ENCODE measurements at places on chromosomes 11 and 22.
A peak's percentile ranks its signal among the peaks of the same experiment; 100 is the strongest.

DNA sequence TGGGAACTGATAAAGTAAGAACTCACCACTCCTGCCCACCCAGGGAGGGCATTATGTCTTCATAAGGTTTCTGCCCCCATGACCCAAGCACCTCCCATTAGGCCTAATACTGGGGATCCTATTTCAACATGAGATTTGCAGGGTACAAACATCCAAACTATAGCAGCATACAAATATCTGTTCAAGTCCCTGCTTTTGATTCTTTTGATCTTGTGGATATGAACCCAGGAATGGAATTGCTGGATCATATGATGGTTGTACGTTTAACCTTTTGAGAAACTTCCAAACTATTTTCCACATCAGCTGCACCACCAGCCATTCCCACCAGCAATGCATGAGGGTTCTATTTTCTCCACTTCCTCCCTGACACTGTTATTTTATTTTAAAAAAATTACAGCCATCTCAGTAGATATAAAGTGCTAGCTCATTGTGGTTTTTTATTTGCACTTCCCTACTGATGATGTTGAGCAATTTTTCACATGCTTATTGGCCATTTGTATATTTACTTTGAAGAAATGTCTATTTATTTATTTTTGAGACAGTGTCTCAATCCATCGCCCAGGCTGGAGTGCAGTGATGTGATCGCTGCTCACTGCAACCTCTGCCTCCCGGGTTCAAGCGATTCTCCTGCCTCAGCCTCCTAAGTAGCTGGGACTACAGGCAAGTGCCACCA is 7.1 kb upstream of the ATG16L2 start:
- DNase-seq = peak; percentile 83

DNA sequence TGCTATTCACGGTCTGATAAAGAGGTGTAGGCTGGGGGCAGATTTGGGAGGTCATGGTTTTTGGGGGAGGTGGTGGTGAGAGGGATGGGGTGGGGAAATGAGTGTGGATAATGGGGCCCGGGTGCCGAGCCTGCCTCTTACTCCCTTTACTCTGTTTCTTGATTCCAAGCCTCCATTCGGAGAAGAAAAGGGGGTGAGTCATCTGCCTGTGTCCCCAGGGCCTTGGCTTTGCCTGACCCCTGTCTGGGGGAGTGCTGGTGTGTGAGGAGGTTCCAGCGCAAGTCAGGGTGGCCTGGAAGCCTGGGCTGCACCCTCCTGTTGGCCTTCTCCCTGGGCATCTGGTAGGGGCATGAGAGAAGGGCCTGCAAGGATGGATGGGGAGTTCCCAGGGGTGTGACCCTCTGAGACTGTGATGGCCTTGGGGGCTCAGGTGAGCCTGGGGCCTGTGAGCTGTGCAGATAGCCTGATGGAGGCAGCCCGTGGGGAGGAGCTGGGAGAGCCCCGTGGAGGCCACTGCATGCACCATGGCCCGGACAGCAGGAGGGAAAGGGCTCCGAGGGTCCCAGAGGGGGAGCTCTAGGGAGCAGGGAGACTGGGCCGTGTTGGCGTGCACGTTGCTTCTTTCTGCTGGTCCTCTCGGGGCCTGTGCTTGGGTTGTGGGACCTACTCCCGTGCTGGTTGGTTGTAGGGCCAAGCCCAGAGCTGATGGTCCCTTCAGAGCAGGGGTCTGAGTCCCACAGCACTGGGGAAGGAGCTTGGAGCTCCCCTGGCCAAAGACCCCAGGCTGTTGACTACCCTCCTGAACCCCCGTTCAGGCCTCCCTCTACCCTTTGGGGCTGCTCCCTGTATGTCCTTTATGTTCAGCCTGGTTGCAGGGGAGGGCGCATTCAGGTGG is 26.3 kb upstream of the ACR start:
- no peak for DNase-seq

GRCh38 chr11:63623513-63624140 is 9.4 kb upstream of the PLAAT3 start:
- DNase-seq = no peak

GRCh38 chr11:58923300-58923788 is 15.9 kb upstream of the GLYATL1 start:
- DNase-seq = no peak

DNA sequence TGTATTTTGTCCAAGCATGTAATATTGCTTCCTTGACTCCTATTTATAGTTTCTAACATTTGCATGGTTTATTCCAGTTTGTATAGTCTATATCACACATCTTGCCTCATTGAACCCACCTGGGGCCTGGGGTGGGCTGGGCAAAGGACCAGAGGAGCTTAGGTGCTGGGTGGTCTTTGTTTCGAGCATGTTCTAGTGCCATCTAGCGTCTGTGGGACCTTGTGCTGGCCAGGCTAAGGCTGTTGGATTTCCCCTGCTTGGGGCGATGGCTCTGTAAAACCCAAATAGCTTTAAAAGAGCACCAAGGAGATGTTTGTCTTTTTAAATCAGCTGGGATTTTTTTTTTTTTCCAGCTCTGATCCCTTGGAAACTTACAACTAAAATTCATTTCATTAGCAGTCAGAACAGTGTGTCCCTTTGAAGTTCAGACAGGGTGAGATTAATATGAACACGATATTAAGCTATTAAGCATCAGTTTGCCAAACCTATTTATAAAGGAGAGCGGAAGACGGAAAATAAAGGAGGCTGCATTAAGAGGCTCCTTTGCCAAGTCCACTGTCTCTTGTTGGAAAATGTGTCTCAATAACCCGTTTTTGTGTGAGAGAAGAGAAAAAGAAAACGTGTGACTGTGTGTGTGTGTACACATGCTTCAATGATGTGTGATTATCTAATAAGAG is 157.4 kb downstream of the COMMD9 start:
- no peak for DNase-seq

- DNase-seq = no peak
These were observed 204.3 kb upstream of the PLET1 start for GRCh38 chr11:112464949-112465348.

DNA sequence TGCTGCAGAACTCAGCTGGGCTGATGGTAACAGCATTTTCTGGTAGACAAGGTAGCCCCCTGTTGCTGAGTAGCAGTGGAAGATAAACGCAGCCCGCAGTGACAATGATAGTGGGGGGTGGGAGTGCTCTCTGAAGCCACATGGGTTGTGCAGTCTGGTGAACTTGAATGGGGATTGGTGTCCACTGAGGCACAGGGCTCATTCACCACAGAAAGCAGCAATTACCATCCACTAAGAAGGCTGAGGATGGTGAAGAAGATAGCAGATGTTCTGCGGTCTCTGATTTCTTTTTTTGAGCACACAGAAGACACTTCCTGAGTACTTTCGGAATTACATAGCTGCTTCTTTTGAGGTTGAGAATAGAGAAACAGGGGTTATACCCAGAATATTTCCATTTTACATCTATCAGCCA is 150.3 kb downstream of the LRRC4C start:
- no peak for DNase-seq

DNA sequence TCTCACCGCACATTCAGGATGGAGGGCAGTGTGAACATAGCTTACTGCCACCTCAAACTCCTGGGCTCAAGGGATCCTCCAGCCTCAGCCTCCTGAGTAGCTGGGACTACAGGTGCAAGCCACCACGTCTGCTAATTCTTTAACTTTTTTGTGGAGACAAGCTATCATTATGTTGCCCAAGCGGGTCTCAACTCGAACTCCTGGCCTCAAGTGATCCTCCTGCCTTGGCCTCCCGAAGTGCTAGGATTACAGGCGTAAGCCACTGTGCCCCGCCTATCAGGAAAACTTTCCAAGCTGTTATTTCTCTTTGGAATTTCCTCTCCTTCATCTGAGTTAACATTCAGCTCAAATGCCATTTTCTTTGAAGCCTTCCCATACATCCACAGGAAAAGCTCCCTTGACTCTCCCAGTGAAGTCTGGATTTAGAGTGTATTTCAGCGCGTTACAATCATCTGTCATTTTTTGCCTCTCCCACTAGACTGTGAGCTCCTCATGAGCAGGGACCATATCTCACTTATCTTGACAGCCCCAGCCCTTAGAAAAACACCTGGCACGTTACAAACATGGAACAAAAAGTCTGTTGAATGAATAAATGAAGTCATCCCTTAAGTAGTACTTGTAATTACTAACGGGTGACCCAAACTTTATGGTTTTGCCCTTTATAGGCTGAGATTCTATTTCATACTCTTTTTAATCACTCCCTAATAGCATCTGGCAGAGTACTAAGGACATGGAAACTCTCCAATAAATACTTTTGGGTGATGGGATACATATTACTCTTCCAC is 2.2 kb downstream of the MRTFA start:
- no peak for DNase-seq

DNA sequence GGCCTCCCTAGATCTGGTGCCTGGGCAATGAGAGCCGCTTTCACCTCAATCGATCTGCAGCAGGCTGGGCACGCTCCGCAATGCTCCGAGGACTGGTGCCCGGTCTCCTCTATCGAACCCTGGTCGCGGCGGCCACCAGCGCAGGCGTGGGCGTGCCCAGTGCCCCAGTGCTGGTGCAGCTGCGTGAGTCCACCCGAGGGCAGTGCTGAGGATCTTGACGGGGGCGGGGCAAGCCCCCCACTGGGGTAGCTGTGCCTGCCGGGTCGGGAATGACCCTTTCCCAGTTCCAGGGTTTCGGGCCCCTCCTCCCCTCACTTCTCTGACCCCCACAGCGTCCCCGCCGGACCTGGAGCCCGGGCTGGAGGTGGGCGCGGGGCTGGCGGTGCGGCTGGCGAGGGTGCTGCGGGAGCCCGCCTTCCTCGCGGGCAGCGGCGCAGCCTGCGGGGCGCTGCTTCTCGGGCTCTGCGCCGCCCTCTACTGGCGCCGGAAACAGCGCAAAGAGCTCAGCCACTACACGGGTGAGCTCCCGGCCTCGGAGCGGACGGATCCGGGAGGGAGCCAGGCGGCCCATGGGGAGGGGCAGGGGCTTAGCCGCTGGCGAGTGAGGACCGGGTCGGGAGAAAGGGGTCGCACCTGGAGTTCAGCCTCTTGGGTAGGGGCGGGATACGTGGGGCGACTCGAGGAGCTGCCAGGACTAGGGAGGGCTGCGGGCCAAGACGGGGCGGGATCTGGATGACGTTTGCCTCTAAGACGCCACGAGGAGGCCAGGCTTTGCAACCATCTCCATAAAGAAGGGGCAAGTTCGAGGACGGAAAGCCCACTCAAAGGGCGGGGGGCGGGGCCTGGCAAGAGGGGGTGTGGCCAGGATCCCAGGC is 10.9 kb downstream of the ROBO3 start:
- peak; percentile 52 for DNase-seq

GRCh38 chr11:109229682-109230081 is 192.3 kb upstream of the C11orf87 start:
- DNase-seq = no peak

- DNase-seq = peak; percentile 47
These were observed 29.3 kb downstream of the OSBPL5 start for GRCh38 chr11:3135481-3136440.

DNA sequence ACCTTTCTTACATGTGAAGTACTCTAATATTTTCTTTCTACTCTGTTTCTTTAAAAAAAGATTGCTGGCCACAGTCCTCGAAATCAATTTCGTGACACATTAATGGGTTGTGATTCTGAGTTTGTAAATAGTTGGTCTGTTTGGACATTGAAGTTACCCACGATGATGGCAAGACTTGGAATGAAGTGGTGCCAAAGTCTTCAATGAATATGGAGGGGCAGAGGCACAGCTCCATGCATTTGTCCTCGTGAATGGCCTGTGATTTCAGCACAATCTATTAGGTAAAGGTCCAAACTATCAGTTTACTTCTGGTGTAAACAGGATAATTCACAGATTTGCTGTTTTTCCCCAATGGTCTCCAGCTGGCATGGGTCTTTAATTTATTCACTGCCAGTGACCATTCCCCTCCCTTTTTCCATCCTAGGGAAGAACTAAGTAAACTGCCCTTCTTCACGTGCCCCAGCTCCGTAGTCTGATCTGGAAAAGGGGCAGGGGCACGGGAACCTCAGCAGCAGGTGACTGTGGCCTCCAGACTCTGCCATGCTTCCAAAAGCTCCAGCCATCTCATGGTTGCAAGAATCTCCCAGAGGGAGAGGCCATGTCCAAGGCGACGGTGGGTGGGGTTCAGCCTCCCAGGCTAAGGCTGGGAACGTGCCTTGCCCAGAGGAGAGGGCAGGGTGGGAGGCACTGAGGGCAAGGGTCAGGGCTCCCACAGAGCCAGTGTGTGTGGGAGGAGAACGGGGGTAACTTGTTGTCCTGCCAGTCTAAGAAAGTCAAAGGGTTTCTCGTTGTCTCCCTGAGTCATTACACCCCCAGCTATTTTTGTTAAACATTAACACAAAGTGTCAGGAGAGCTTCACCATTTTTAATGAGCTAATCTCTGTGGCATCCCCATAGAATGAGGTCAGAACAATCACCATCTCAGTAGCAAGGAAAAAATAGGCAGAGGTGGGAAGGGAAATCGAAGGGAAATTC is 16.9 kb upstream of the PEX26 start:
- DNase-seq = no peak

- no peak for DNase-seq
These were observed 189.8 kb downstream of the SOX6 start for GRCh38 chr11:16166571-16166970.

GRCh38 chr11:87639753-87640364 is 535.4 kb downstream of the RAB38 start:
- DNase-seq = no peak

GRCh38 chr11:65274735-65275682 is 13.2 kb downstream of the POLA2 start:
- peak; percentile 18 for DNase-seq

DNA sequence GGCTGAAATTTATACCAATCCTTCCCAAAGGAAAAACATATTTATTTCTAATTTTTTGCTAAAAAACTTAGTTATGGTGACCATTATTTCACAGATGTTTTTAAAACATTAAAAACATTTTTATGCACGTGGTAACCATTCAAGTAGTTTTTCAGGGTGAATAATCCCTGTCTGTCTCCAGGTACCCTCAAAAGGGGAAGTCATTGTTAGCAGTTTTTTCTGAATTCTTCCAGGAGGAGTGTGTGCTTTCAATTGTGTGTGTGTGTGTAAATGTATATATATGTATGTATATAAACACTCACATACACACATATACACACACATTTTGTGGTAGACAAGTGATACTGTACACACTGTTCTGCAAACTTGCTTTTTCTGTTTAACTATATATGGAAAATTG is 43.9 kb downstream of the MIAT start:
- no peak for DNase-seq

- DNase-seq = no peak
These were observed 6.1 kb upstream of the PMM1 start for GRCh38 chr22:41595703-41596102.

DNA sequence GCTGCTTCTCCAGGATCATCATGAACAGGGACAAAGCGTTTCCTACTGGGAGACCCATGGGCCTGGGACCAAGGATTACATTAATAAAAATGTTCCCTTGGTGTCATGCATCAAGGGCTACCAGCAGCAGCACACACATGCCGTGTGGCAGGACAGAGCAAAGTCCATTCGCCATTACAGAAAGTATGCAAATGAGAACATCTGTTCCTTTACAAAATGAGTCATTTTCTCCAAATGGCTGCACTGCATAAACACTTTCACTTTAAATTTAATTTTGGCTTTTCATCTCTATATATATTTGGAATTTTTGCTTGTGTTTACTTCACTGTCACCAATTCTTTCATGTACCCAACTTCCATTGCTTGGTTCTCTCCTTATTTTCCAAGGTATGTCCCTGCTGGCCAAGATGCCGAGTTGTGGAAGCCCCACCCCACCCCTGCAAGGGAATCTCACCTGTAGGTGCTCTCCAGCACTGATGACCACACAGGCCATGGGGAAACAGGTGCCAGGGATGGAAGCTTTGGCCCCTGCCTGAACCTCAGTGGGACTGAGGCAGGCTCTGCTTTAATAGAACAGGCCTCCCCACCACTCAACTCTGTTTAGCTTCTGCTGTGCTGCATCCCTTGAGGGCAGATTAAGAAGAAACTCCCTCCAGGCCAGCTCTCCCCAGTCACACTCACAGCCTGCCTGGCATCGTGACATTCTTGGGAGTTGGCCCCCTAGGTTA is 15.6 kb upstream of the GNAZ start:
- no peak for DNase-seq

All from GF-D8 (cell line).